ENCODE measurements at places on chromosomes 3 and 15. TPM values are rescaled to one million over a fixed set of nuclear protein-coding genes. Genes with fewer than 3 reads are reported as not detected.

GRCh38 chr15:62390791-62391640 is 225.9 kb upstream of the C2CD4B start:
- H3K27ac ChIP-seq: peak overlapping the region; percentile 92
- H3K4me1 ChIP-seq: peaks cover 15% of the 10 kb centered on the region
- peaks cover 4% of the 10 kb centered on the region for H3K27me3 ChIP-seq
- DNase-seq: peak; percentile 61

DNA sequence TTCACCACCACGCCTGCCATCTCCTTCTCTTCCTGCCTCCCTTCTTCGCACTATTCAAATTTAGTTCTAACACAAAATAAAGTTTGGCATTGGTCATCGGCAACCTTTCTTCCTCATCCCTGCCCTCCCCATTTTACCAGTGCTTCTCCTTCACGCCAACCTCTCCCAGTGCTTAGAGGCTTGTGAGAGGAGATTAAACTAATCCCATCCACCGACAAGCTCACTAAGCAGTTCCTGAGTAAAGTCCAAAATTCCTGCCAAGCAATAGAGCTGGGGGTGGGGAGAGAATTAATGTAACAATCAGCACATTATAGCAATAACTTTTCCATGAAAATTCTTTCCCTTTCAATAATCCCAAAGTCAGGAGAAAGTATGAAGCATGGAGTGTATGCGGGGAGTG is 157.4 kb upstream of the GMNC start:
- no peak overlapping the region for H3K27ac ChIP-seq
- H3K4me3 ChIP-seq: no peak overlapping the region
- H3K27me3 ChIP-seq: peaks cover 2% of the 10 kb centered on the region

DNA sequence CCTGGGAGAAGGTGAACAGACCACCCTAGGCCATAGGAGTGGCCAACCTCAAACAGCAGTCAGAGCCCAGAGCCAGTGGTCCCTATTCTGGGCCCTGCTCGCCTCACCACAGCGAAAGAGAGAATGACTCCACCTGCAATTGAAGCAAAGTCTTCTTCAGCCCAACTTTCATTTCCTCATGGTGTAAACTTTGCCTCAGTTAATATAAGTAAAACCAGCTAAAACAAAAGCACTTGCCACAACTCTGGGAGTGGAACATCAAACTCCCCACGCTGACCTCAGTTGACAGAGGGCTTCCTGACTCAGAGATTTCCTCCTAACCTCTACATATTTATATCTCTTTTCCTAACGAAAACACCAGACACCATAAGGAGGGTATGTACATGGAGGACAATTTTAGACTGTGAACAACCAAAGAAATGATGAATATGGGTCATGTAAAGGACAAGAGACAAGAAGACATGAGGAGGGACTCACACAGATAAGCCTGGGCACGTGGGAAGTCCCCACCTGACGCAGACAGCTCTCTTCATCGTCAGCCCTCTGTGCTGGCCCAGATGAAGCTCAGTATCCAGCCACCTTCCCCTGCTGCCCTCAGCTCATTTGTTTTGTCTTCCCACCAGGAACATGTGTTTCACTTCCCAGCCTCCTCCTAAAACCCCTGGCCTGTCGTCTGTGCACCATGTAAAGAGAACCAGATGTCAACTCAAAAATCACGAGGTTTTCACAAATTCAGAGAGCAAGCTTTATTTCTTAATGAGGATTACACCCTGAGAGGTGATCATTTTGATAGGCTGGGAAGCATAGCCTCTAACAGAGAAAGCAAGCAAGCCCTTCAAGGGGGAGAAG is 140.9 kb downstream of the KCNMB2 start:
- no peaks in the 10 kb centered on the region for H3K36me3 ChIP-seq
- DNase-seq: no peak

GRCh38 chr15:72786676-72787345 is 3.3 kb upstream of the ADPGK start:
- no peaks in the 10 kb centered on the region for H3K36me3 ChIP-seq
- H3K27me3 ChIP-seq: peaks cover 21% of the 10 kb centered on the region
- H3K4me3 ChIP-seq: no peak overlapping the region
- no peak for DNase-seq
- H3K4me1 ChIP-seq: peaks cover 16% of the 10 kb centered on the region

GRCh38 chr3:41653571-41654239 is 308.2 kb downstream of the ULK4 start:
- DNase-seq: no peak
- H3K4me1 ChIP-seq: peaks cover 26% of the 10 kb centered on the region
- peak overlapping the region; percentile 57 for H3K27ac ChIP-seq

- H3K4me3 ChIP-seq: no peak overlapping the region
- H3K36me3 ChIP-seq: no peaks in the 10 kb centered on the region
- no peaks in the 10 kb centered on the region for H3K4me1 ChIP-seq
These were observed 543.4 kb downstream of the GBE1 start for GRCh38 chr3:81218023-81218422.

Gene TFDP2
- total RNA-seq: 109 TPM

Gene VWA5B2
- total RNA-seq: 0.78 TPM

Gene PLS1
- total RNA-seq: 7.2 TPM

Gene PSTPIP1
- total RNA-seq: not detected

Gene PFN2
- 187 TPM for total RNA-seq

Gene FEZF2
- not detected for total RNA-seq

Gene ATG3
- total RNA-seq: 27.5 TPM

Gene SLC51A
- total RNA-seq: not detected

Data from mesothelial cell of epicardium (in vitro differentiated cells).